ENCODE measurements at places on chromosomes 5 and 9. TPM values are rescaled to one million over a fixed set of nuclear protein-coding genes. Genes with fewer than 3 reads are reported as not detected.
A peak's percentile ranks its signal among the peaks of the same experiment; 100 is the strongest.

SNCB gene
- total RNA-seq: not detected

DIPK1B gene
- 22.3 TPM for total RNA-seq

PCDHA12 gene
- not detected for total RNA-seq

PTRH1 gene
- total RNA-seq: 13.4 TPM

SLC6A19 gene
- not detected for total RNA-seq

TMEM252 gene
- total RNA-seq: not detected

IL5 gene
- not detected for total RNA-seq

NTNG2 gene
- total RNA-seq: 1.9 TPM

RASGRF2 gene
- 6.5 TPM for total RNA-seq

FGF1 gene
- total RNA-seq: 43.6 TPM

RMRP gene
- 16,495 TPM for total RNA-seq

PCA3 gene
- total RNA-seq: not detected

ENTR1 gene
- 23.3 TPM for total RNA-seq

CHSY3 gene
- total RNA-seq: 0.62 TPM

NUTM2F gene
- total RNA-seq: not detected

- DNase-seq: no peak
Measured at GRCh38 chr9:7849362-7849761, 49.8 kb upstream of the DMAC1 start.

GRCh38 chr9:109861918-109862317 is 81.9 kb downstream of the PALM2AKAP2 start:
- no peak for DNase-seq

GRCh38 chr9:111029260-111029659 is 9.0 kb downstream of the LPAR1 start:
- no peak for DNase-seq

DNA sequence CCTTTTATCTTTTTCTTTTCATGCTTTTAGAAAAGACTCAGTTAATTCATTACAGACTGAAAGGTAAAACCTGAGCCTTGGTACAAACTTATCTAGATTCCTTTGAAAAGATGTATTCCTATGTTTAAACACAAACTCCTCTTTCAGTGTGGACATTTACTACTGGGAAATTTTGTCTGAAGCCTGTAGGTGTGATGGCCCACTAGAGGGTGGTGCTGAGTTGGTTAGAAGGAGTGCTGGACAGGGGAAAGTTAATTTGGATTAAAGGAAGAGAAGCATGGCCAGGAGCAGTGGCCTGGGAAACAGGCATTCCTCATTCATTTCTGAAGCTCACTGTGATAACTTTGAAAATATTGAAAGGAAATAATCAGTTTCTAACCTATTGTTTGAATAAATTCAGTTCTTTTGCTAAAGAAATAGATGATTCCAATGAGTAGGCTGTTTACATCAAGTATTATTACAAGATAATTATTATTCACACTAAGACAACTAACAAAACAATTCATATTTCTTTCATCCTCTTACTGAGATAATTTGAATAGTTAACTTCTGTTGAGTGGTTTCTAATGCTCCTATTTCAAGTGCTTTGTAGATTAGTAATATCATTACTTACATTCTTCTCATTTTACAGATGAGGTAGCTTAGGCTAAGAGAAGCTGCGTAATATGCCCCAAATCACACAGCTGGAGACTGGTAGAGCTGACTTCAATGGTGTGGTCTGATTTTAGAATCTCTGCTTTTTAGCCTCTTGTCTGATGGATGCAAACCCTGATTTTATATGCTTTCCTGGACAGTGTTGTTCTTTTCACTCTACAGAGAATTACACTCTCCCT is 150.9 kb downstream of the ADGRV1 start:
- DNase-seq: no peak

DNA sequence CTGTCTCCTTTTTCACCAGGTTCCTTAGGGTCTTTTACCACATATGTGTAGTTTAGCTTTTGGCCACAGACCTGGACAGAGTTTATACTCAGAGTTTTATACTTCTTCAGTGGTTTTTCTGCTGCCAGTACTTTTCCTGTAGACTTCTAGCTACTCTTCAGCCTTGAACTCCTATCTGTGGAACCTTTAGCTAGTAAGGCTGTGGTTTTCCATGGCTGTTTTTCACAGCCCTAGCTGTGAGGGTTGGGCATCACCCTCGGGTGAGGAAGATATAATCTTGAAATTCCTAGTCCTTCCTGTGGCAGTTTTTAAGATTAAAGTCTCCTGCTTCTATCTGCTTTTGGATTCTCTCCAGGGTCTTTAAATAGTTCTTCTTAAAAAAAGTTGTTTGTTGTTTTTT is 109.1 kb downstream of the FGF1 start:
- no peak for DNase-seq

DNA sequence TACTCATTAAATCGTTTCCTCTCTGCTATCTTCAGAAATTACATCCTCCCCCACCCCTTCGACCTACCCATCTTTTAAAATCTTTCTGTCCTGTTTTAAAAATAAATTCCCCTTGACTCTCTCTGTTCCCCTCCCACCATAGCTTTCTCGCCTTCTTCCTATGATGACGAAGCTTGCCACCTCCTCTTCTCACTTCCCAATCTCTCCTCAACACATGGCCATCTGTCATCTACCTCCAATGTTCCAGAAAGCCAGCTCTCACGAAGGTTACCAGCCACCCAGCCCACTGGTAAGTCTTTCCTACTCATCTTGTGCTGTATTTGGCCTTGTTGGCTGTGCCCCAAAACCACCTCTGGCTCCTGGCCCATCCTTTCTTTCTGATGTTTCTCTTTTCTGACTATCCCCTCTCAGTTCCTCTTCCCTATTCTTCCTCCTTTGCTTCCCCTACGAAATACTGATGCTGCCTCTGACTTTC is 346.3 kb downstream of the ENC1 start:
- DNase-seq: peak; percentile 38

DNA sequence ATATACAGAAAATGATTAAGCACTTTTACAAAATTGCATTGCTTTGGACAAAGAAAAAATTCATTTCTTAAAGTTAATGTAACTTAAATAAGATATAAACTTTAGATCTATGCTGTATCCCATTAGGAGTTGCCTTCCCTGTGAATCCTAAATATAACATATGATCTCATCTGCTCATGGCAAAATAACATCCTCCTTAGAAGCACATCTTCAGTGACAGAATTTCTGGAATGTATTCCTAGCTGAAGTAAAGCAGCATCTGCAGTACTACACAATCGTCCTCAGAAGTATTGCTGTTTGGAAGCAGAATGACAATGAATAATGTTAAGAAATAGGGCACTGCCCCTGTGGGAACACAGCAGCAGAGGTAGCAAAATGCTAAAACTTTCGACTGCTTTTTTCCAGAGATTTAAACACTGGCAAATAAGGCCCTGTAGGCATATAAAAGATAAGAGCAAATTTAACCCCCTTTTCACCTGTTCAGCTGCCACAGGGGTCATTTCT is 571.0 kb downstream of the PTPRD start:
- no peak for DNase-seq

GRCh38 chr5:129398026-129398678 is 61.9 kb upstream of the ADAMTS19 start:
- no peak for DNase-seq

GRCh38 chr9:98927724-98928123 is 16.0 kb upstream of the COL15A1 start:
- DNase-seq: no peak

- no peak for DNase-seq
Measured at GRCh38 chr5:119814655-119815054, 185.3 kb downstream of the FAM170A start.

- DNase-seq: no peak
Measured at GRCh38 chr5:127824126-127824525, 120.9 kb downstream of the CCDC192 start.

GRCh38 chr9:12394105-12394504 is 299.1 kb upstream of the TYRP1 start:
- no peak for DNase-seq

DNA sequence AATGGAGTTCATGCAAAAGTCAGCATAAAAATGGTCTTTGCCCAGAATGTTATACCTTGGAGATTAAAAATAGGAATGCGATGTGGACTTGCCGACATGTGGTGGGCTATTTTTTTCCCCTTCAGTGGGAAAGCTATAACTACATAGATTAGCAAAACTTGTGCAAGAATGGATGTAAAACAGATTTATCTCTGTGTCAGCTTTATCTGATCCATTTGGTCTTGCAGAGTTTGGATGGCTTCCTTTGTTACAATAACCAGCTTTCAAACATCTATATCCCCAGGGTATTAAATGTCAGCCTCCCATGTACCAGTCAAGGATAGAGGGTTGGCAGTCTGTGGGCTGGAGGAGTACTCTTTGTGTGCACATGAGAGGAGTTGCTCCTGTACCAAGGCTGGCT is 284.9 kb downstream of the TMEM38B start:
- DNase-seq: no peak
